ENCODE measurements at places on chromosomes 6 and 20.

GRCh38 chr6:13624871-13625288, 9.7 kb downstream of the NOL7 start:
- no peak for DNase-seq

GRCh38 chr20:32149566-32150170, 40.2 kb downstream of the TM9SF4 start:
- no peak for DNase-seq

DNA sequence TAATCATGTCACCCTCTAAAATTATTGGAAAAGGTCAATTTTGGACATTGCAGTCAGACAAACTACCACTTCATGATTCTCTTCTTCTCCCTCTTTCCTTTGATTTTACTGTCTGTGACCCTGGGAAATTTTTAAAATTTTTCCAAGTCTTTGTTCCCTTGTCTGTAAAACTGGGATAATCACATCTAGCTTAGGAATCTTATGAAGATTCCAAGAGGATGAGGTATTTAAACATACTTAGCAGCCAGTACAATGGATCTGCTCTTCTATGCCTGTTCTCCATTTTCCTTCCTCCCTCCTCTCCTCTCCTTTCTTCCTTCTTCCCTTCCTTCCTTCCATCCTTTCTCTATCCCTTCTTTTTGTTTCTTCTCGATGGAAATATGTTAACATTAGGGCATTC, 651.6 kb upstream of the MARCKS start:
- DNase-seq, result no peak

DNA sequence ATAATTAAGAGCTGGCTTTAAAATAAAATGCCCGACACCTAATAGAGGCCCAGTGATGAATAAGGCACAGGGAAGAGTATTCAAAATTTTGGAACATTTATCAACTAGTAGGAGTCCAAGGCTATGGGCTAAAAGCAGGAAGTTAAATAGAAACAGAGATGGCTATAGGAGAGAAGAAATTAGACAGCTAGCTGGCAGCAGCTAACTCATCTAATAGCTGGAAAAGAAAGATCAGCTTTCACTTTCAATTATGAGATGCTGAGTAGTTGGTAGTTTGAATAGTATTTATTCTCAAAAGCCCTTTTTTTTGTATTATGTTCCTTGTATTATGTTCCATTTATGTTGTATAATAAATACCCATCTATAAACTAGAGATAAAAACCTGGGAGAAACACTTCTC, 215.7 kb downstream of the SLC35F1 start:
- no peak for DNase-seq

DNA sequence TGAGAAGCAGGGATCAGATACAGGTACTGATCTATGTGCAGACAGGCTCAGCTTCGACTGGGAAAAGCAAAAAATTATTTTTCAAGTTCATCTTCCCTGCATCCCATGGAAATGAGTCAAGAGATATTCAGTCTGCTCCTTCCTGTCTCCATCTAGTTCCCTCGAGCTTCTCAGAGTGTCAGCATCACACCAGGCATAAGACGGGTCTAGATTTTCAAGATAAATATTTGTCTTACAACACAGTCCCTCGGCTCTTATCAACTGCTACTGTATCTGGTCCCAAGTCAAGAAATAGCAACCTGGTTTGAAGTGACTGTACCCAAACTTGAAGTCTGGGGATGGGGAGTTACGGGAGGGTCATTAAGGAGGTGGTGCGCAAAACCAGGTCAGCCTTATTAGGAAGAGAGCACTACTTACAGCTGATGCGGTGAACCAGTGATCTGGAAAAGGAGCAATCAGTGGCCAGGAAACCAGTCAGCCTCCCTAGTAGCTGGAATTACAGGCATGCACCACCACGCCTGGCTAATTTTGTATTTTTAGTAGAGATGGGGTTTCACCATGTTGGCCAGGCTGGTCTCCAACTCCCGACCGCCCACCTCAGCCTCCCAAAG, 29.7 kb downstream of the ZMYND8 start:
- DNase-seq, result no peak
